ENCODE measurements at places on chromosomes 16 and 17.

GRCh38 chr16:71711789-71712188, 12.7 kb downstream of the PHLPP2 start:
- no peak for DNase-seq

DNA sequence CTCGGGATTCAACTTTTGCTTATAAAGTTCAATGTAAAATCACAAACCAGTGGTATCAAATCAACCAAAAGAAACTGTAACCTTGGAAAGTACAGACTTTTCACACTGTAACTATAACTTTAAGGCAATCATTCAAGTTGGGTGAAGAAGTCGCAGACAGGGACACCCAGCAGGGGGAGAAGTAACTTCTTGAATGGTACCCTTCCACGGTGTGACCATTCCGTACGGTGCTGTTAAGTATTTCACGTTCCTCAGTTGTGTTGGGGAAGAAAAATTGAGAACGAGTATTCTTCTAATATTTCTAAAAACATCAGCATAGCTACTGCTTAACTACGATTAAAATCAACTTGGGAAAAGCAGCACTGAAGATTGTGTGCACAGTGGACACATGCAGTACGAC, 55.8 kb downstream of the MYH10 start:
- peak; percentile 32 for DNase-seq

DNA sequence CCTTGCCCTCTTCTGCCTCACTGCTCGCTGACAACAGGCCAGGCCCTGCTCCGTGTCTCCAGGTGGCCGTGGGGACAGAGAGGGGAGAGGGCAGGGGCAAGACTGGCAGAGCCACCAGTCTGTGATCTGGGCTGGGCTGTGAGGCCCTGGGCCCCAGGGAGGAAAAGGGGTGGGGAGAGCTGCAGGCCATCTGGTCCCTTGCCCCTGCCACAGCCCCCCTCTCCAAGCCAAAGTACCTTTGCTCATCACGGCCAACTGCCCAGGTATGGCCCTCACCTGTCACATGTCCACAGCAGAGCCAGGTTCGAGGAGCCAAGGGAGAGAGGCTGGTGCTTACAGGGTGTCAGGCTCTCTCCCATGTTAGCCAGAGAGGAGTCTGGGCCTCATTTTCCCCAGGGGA, 91.4 kb upstream of the LHX1 start:
- DNase-seq: no peak

GRCh38 chr16:12758670-12759558, 44.8 kb downstream of the CPPED1 start:
- no peak for DNase-seq

DNA sequence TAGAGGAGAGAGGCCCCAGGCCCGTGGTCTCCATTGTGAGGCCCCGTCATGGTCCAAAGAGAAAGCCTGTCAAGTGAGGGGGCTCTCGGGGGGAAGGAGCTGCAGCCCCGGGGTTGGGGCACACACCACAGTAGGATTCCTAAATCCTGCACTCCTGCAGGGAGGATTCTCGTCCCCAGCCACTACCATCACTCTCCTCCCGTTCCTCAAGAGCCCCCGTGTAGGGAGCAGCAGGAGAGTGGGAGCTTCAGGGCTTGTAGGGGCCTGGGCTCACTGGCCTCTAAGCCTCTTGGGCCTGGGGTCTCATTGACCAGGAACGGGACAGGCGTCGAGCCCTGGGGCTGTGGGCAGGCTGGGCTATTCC, 821 bp downstream of the C16orf86 start:
- no peak for DNase-seq

- no peak for DNase-seq
Measured at GRCh38 chr17:74457820-74458166, 8.6 kb upstream of the CD300A start.

- peak; percentile 89 for DNase-seq
Measured at GRCh38 chr17:45123930-45124796, 8.2 kb downstream of the PLCD3 start.

- DNase-seq: peak; percentile 4
Measured at GRCh38 chr17:66915204-66915611, 49.3 kb upstream of the CACNG4 start.

DNA sequence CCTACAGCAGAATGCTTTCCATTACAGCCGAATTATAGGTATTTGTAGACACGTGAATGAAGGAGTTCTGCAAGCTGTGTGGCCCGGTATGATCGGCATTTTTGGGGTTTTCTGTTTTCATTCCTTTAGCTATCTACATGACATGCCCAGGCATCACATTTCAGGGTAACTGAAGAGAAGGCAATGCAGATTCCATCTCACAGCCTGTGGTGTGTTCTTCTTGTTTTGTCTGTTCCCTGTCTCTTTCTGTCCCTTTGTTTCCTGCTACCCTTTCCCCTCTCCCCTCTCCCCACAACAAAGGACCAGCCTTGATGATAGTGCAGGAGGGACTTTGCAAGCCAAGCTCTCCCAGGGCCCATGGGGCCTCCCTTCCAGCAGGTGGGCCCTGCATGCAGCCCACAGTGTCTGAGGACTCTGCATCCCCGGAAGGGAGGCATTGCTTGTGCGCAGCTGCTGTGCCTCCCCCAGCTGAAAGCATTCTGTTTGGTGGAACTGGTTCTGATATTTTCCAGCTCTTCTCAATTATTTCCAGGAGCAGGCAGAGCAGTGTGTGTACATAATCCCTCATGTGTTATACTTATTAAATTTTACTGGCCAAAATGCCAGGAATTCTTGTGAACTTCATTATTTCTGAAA, 207.4 kb downstream of the RPTOR start:
- DNase-seq: peak; percentile 76
